ENCODE measurements at places on chromosomes 12 and 14.

DNA sequence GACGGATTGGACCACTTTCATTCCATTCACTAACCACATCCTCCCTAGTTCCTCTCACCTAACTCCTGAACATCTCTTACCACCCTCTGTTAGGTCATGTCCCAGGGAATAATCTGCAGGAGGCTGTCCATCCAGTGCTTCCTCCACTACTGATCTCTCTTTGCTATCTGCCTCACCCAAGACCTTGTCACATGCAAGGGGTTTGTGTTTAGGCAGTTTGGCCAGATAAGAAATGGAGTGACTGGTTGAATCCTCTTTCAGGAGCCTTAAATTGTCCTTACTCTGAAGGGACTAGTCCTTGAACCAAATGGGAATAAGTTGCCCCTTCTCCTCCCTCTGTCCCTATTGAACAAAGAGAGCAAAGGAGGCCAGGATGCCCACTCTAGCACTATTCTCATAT is 249.2 kb upstream of the BTG1 start:
- DNase-seq = no peak

- DNase-seq = no peak
Observed at GRCh38 chr12:103494734-103495468, 867 bp downstream of the C12orf42 start.

DNA sequence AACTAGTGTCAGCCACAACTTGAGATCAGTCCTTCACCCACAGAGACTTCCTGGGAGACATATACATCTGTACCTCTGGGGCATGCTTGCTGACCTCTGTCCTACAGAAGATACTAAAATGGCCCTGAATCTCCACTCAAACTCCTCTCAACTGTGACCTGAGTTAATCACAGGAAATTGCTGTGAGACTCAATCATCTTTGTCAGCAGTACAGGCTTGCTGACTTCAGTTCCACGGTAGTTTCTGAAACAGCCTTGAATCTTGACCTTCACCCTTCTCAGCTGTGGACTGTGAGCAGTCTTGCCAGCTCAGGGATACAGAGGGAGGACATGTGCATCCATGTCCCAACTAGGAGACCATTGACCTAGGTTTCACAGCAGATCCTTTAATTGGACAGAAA is 1.4 kb upstream of the KLRC1 start:
- no peak for DNase-seq

DNA sequence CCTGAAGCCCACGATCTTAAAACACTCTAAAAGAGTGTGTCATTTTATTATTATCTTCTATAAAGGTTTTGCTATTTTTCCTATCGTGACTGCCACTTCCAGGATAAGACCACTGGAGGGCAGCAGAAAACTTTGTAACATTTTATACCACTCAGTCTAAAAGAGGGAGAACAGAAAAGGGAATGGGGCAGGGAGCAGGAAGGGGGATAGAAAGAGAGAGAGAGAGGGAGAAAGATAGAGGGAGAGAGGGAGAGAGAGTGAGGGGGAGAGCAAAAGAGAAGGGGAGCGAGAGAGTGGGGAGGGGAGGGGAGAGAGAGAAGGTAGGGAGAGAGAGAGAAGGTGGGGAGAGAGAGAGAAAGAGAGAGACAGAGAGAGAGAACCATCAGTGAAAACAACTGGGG is 2.0 kb upstream of the ART4 start:
- DNase-seq = peak; percentile 33

DNA sequence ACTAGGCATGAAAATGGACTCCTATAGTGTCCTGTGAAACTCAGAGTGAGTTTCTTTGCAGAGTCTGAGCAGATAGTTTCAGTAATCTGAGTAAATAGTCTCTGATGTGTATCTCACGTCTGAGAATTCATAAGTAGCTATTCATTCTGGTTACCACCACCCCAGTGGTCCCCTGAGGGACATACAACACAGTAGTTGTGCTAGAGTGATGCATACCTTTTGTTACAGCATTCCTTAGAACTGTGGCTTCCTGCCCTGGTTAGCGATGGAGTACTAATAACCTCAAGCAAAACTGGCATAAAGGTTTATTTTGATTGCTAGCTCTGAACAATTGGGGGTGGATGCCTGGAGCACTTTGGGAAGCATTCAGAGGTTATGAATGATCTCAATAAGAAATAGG is 114.7 kb downstream of the DAAM1 start:
- DNase-seq = no peak

- DNase-seq = no peak
Observed at GRCh38 chr12:2205996-2206395, 153.2 kb downstream of the CACNA1C start.

DNA sequence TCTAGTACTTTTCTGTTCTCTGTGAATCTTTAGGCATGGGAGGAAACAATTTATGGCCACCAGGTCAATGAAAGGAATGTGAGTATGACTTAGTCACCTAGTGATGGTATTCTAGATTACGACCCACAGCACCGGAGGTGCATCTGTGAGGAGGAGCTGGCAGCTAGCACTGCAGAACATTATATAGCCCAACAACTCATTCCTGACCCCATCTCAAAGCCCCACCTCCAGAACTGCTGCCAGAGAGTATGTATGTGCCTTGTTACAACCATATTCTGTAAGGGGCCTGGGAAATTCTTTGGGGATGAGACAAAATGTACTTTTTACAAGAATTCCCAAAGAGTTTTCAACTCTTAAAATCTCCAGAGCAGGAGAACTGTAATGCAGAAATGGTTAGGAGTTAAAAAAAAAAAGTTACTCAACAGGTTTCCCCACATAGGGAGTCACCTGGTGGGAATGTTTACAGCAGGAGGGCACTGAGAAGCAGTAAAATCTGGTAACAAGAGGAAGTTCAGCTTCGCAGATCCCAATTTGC is 34.9 kb upstream of the CERS5 start:
- DNase-seq = no peak

DNA sequence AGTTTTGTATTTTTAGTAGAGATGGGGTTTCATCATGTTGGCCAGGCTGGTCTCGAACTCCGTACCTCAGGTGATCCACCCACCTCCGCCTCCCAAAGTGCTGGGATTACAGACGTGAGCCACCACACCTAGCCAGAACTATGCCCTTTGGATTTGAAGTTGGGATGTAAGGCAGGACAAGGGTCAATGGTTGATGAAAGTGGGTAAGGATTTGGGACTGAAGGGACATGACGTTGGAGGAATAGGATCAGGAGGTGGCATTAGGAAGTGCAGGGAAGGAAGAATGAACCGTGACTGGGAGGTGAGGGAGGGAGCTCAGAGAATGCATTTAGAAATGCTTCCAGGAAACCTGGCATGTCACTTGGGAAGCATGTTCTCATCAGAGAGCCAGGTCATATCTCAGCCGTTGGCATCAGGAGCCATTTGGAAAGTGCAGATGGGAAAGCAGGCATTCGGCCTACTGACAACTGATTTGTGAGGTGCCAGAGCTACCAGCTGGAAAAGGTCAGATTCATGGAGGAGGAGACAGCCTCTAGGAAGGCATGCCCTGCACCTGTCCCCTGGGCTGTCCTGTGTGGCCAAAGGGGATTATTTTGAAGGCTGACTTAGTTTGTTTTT is 2.2 kb downstream of the CRADD start:
- no peak for DNase-seq

DNA sequence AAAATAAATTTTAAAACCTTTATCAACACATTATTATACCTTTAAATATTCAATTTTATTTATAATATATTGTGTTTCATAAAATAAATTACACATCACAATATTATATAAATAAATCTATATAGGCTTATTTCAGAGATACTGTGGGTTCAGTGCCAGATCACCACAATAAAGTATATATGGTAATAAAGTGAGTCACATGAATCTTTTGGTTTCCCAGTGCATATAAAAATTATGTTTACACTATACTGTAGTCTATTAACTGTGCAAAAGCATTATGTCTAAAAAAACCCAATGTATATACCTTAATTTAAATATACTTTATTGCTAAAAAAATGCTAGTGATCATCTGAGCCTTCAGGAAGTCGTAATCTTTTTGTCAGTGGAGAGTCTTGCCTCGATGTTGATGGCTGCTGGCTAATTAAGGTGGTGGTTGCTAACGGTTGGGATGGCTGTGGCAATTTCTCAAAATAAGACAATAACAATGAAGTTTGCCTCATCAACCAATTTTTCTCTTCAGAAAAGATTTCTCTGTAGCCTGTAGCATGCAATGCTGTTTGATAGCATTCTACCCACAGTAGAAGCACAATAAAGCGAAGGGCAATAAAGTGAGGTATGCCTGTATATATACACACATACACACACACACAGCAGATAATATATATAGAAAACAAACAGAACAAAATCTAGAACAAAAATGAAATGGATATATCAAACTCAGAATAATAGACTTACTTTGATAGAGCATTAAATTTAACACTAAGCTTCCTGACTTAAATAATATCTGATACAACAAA is 32.4 kb downstream of the CCDC59 start:
- no peak for DNase-seq

GRCh38 chr12:121135320-121135719 is 2.6 kb downstream of the P2RX7 start:
- no peak for DNase-seq

- DNase-seq = peak; percentile 20
Observed at GRCh38 chr12:48001505-48002413, 2.5 kb downstream of the COL2A1 start.

DNA sequence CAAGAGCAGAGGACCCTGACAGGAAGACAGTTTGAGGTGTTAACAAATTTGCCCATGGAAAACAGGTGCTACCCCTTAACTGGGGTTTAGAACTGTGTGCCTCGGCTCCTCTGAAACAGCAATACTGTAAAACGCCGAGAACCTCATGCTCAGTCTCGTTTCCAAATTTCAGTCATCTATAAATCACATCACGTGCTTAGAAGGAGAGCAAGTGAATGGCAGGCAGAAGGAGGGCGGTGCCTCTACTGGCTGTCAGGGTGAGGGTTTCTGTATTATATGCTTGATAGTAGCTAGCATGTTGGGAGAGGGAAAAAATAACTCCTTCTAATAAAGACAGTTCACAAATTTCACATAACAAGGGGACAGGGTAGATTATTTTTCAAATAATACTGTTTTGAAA is 4.8 kb downstream of the OR4K13 start:
- DNase-seq = no peak

GRCh38 chr14:99764222-99764706 is 28.9 kb upstream of the EML1 start:
- no peak for DNase-seq

- no peak for DNase-seq
Observed at GRCh38 chr14:101125719-101126651, 222.5 kb upstream of the RTL1 start.

DNA sequence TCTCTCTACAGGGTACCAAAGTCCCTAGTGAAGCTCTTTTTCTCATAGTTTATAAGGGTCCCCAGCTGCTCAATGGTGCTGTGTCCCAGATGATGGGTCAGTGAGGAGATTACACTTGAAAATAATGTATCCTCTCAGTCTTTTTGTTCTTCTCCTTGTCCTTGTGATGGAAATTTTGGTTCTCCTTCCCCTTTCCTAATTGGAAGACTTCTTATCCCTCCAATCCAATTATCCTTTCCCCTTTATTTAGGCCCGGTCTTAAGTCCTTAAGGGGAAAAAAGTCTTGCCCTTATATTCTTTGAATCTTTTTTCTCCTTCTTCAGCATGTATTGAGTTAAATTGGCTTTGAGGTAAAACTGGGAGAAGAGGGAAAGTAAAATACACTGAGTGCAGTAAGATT is 126.1 kb upstream of the PTPRQ start:
- no peak for DNase-seq

GRCh38 chr14:35855876-35856481 is 29.8 kb downstream of the BRMS1L start:
- no peak for DNase-seq

DNA sequence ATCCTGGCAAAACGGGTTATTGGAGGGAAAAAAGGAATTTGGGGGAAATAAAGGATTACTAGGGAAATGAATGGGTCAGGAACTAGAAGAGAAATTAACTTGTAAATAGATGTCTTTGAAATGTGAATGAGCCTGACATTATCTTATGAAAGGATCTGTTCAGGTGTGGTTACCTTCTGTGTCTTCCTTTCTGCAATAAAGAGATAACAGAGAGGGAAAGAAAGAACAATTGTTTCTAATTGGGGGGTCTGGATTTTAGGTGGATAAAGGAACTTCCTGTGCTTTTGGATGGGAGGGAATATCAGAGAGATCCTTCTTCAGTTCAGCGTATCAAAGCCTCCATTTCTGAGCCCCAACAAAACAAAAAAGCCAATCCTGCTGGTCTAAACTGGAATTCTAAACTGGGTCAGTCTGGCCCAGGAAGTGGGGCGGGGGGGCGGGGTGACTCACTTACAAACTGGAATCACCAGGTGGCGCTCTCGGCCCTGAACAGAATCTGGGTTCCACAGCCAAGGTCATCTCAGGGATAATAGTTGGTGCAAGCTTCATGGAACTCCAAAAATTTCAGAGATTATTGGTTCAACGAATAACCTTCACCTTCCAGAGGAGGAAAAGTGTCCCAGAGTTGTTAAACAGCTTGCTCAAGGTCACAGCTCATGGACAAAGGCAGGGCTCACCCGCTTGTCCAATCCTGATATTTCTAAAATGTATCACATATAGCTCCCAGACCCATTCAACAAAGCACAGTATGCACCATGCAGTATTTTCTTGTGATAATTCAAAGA is 15.2 kb upstream of the PEBP1 start:
- DNase-seq = peak; percentile 73

GRCh38 chr14:104350463-104351185 is 212.2 kb downstream of the KIF26A start:
- DNase-seq = no peak

GRCh38 chr12:85920324-85920947 is 46.3 kb downstream of the NTS start:
- DNase-seq = no peak

DNA sequence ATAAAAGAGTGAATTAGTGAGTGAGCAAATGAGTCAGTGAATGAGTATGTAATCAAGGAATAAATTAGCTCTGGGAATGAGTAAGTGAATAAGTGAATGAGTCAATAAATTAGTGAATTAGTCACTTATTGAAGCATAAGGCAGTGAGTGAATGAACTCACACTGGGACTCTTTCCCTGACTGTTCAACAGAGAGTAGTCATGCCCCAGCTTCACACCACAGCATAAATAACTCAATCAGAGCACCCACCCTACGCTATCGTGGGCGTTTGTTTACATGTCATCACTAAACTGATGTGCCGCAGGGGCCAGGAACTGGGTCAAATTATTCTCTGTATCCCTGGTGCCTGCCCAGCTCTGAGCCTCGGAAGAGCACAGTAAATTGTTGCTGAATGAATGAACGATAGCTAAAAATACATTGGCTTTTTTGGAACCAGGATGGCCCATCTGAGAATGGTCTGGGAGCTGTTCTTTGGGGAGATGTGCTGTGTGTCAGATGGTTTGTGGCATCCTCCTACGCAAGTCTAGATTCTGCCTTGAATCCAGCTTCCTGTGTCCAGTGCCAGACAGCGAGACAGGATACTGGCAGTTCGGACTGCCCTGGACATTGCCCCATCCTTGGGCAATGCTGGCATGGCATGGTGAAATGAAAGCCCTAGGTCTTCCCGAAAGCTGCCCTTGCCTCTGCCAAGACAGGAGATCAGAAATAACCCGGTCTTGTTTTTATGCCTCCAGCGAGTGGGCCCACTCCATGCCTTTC is 98.0 kb upstream of the RTL1 start:
- no peak for DNase-seq

- DNase-seq = peak; percentile 6
Observed at GRCh38 chr14:20782280-20782890, 1.3 kb downstream of the RNASE6 start.

- no peak for DNase-seq
Observed at GRCh38 chr14:64693810-64694165, 10.4 kb upstream of the PLEKHG3 start.

GRCh38 chr14:106417224-106418049 is 891.1 kb downstream of the TMEM121 start:
- peak; percentile 99 for DNase-seq

Data from activated CD4-positive, alpha-beta T cell treated with anti-CD3 and anti-CD28 coated beads, Interleukin-2, amount 50 U/mL, for 48 hours (primary cell).